ENCODE measurements at places on chromosomes 12 and 14.

DNA sequence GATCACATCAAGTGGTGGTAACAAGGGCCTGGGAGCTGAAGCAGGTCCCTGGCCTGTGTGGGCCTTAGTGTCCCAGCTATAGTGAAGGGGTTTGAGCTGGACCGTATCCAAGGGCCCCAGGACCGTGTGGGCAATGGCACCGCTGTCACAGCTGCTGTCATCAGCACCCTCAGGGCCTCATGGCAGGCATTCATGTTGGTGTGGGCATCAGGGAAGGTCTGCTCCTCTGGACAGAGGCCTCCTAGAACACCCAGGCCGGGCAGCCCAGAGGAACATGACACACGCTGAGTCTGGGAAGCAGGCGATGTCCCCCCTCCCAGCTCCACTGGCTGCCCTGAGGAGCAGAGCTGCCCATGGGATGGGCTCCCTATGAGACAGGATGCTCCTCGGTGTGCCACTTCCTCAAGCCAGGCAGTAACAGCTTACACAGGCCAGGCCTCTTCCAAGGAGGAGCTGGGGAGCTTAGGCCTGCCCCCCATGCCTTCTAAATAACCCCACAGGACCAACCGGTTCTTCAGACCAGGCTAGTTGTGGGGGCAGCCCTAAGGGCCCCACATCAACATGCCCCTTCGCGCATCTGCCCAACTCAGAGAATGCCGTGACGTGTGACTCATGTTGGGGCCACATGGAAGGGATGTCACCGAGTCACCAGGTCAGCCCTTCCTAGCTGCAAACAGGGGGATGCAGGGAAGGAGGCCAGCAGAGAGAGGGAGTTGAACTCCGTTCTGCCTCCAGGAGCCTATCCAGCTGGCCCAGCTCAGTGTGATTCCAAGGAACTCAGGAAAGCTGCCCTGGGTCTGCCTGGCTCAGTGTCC, 80.4 kb downstream of the PITPNM2 start:
- no peak for DNase-seq

- no peak for DNase-seq
Observed at GRCh38 chr14:101709533-101709881, 52.0 kb upstream of the PPP2R5C start.

DNA sequence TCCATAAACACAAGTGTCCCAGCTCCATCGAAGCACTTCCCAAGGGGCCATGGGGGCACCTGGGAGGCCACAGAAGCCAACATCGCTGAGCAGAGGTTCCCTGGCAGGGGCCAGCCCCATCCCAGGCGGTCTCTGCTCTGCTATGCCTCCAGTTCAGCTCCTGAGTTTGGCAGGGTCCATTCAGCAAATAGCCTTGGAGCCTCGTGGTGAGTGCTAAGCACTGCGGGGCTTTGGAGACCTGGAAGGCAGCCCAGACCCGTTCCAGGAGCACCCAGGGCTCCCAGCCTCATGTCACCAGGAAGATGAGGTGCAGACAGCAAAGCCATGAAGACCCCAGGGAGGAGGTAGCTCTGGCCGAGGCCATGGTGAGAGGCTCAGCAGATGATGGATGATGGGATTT, 109.5 kb downstream of the LGMN start:
- DNase-seq: no peak

GRCh38 chr12:32115404-32116104, 8.9 kb downstream of the BICD1 start:
- DNase-seq: no peak

- DNase-seq: no peak
Observed at GRCh38 chr12:82415402-82415801, 57.1 kb downstream of the METTL25 start.

DNA sequence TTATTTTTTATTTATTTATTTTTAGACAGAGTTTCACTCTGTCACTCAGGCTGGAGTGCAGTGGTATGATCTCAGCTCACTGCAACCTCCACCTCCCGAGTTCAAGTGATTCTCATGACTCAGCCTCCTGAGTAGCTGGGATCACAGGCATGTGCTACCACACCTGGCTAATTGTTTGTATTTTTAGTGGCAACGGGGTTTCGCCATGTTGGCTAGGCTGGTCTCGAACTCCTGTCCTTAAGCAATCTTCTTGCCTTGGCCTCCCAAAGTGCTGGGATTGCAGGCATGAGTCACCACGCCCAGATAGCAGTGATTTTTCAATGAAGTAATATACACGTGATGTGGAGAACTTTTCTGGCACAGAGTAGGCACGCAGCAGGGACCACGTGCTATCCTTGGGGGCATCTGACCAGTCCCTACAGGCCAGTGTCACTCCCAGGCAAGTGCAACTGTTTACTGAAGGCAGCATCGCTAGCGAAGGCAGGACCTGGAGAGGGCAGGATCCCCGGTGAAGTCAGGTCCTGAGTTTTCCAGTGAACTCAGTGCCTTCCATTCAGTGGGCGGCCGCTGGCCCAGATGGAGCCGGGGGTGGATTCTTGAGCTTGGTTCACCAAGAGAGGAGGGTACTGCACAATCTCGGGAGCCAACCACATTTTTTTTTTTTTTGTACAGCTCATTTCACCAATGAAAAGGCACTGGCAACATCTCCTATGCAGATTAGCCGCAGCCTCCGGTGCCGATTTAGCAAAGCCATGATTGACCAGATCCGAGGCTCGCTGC, 11.1 kb upstream of the CLMN start:
- no peak for DNase-seq

- no peak for DNase-seq
Observed at GRCh38 chr12:116066381-116067230, 210.9 kb downstream of the MED13L start.

DNA sequence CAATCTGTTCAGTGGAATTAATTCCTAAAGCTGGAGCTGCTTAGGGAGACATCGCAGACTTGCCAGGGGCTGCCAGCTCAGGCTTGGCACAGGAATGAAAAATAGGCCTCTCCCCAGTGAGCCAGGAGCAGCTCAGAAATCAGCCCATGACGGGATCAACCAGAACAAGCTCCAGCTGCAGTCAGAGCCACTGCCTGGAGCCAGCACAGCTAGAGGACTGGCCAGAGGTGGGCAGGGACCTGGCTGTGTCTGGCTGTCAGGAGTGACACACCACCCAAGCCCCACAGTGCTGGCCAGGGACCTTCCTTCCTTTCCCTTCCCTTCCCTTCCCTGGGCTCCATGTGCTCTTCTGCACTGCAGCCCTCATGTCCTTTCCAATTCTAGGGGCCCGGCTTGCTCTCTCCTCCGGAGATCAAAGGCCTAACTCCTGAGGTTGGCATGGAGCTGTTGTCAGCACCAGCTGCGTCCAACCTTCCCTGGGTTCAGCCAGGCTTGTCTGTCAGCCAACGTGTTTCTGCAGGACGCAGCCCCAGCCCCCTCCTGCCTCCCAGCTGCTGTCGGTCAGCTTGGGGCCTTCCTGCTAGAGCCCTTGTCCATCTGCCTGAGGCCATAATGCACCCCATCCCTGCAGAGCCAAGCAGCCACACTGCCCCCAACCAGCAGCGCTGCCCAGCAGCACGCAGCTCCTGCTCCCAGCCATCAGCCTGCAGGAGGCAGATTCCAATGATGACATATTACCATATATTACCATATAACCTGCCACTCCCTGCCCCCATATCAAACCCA, 149.3 kb downstream of the CALM1 start:
- DNase-seq: no peak

- DNase-seq: no peak
Observed at GRCh38 chr12:92537290-92537960, 165.4 kb upstream of the PLEKHG7 start.

DNA sequence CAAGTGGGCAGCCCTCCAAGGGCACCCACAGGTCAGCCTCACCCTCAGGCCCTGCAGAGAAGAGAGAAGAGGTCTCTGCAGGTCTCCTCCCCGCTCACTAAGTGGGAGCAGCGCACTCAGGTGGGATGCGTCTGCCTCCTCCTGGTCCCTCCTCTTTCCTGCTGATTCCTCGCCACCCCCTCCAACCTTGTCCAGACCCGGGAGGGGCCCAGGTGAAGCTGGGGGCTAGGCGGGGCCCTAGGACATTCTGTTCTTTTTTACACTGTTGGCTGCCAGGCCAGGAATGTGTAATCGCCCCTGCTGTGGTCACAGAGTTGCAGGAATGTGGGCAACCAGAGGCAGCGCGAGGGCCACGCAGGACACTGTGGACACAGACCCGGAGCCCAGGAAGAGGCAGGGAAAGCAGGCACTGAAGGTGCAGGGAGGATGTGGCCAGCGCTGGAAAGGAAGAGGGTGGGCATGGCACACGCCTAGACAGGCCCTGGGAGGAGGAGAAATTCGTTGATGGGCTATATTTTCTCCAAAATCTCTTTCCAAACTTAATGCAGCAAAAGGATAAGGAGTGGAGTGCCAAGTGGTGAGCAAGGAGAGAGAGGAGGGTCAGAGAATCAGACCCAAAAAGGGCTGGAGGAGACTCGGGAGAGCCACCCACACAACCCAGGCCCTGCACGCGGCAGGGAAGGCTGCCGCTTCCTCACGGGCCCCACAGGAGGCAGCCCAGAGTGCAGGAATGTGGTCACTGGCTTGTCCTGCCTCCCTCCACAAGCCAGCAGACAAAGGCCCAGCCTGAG, 911 bp upstream of the SCNN1A start:
- DNase-seq: no peak
